NCI-H2081 treated with DMSO at 0.1 percent for 48 hours (cell line): ENCODE measurements at places on chromosomes 16 and 17.

DNA sequence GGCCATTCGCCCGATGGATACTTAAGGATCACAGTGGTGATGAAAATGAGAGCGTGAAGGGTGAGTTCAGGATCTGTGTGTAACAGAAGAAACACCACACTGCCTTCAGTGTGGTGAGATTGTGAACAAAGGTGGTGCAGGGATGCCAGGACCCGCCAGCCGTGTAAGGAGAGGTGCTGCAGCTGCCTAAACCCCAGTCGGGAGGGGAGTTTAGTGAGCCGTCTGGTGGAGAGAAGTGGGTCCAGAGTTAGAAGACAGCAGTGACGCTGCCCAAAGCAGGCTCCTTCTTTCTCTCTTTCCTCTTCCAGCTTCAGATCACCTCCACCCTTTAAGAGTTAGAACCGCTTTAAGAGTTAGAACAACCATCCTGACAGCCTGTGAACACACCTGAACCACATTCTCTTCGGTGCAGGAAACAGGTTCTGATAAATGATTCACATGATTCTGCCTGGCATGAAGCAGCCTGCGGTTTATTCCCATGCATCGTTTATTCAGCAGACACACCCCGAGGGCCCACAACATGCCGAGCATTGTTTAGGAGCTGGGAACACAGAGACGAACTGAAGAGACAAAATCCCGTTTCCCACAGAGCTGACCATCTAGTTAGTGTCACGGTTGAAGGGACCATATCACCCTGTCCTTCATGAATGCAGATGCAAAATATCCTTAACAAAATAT is 84.0 kb upstream of the DNAH17 start:
- DNase-seq, result no peak

DNA sequence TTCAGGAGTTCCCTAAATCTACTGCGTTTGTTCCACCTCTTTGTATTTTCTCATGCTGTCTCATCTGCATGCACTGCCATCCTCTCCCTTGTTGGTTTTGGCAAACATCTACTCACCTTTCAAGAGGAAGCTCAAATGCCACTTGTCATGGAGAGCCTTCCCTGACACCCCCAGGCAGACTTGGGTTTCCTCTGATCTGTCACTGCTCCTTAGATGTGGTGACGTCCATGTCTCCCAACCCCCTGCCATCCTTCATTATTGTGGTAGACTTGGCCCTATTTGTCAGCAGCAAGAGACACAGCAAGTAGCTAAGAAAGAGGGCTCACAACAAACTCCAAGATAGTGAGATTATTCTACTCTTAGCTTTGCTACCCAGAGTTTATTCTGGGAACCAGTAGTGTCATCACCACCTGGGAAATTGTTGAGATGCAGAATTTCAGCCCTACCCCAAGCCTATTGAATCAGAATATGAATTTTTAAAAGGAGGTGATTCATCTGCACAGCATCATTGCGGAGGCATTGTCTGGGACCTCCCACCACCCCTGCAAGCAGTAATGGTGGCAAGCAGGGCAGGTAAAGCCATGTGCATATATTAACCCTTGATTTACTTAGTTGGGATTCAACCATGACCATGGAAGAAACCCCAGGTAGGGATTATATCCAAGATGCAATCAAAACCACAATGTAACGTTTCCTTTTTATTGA is 248.9 kb downstream of the SHISA9 start:
- DNase-seq, result no peak

DNA sequence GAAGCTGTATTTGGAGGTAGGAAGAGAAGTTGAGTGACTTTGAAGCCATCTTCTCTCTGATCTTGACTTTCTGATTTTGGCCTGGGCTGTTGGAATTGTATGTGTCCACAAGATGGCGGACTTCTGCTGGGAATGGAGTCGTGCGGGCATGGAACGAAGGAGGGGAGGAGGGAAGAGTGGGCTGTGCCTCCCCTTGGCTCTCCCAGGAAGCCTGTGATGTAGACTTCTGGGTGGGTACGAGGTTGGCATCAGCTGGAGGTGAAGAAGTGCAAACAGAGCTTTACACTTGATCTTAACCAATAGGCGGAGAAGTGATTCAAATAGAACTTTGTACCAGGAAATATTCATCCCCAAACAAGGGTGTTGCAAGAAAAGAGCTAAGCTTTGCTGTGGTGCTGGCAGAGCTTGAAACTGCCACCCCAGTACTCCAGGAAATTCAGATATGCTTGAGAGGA is 7.4 kb upstream of the TMEM220 start:
- DNase-seq, result no peak

- DNase-seq, result no peak
Observed at GRCh38 chr17:63843910-63844677, 1.6 kb upstream of the SMARCD2 start.

DNA sequence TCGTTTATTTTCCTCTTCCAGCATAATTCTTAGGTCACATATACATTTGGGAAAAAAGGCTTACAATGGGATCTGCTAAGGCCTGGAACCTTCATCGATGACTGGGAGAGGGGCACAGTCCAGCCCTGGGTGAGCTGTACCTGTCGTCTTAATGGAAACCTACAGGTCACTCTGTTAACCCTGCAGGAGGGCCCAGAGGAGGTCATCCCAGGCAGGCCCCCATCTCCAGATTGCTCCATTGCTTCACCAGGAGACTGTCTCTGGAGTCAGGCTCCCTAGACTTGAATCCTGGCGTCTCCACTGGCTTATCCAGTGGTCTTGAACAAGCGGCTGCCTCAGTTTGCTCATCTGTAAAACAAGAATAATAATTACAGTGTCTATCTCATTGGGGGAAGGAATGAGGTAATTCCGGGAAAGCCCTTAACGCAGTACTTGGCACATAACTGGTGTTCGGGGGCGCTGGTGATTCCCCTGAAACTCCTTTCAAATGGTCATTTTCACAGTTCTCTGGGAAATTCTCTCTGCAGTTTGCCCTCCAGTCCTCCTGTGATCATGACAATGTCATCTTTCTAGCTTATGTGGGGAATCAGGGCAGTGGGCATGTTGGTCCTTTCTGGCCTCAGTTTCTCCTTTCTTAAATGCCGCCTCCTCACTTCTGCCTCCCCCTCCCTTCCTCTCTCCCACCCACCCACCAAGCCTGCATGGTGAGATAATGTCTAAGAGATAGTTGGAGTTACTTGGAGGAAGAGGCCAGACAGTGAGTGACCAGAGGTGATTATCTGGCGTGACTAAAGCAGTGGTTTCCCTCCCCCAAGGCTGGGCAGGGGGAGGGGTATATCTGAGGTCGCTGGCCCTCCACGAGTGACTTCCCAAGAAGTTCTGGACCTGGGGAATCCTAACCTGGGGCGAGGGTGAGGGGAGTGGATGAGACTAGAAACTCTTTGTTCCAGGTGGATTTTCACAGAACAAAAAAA is 31.3 kb upstream of the TAC4 start:
- DNase-seq, result no peak

GRCh38 chr17:45334701-45335677 is 18.2 kb upstream of the MAP3K14 start:
- DNase-seq, result no peak

- DNase-seq, result no peak
Observed at GRCh38 chr16:68900009-68900408, 56.7 kb downstream of the TANGO6 start.

DNA sequence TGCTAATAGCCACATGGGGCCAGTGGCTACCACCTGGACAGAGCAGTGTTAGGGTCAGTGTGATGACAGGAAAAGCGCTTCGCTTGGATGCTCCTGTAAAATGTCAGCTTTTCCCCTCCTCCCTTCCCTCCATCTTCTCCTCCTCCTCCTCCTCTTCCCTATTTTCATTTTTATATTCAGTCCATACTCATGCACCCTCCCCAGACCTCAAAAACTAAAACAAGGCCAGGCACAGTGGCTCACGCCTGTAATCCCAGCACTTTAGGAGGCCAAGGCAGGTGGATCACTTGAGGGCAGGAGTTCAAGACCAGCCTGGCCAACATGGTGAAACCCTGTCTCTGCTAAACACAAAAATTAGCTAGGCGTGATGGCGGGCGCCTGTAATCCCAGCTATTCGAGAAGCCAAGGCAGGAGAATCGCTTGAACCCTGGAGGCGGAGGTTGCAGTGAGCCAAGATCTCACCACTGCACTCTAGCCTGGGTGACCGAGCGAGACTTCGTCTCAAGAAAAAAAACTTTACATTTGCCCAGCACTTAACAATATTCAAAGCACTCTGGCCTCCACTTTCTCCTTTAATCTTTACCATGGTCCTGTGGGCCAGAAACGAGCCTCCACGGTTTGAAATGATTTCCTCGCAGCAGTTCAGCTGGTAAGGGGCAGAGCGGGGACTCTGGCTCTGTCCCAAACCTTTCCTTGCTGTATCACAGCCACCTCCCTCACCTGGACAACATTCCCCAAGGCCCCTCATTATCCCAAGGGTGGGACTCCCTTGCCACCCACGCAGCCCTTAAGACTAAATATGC is 21.8 kb downstream of the ANKRD40 start:
- DNase-seq, result no peak

- no peak for DNase-seq
Observed at GRCh38 chr17:8386841-8387240, 3.8 kb upstream of the RPL26 start.

- DNase-seq, result no peak
Observed at GRCh38 chr17:69757688-69758430, 317.2 kb upstream of the KCNJ16 start.

- no peak for DNase-seq
Observed at GRCh38 chr17:2111691-2112090, 56.8 kb downstream of the HIC1 start.

- DNase-seq, result no peak
Observed at GRCh38 chr16:53840456-53840855, 136.5 kb downstream of the FTO start.

DNA sequence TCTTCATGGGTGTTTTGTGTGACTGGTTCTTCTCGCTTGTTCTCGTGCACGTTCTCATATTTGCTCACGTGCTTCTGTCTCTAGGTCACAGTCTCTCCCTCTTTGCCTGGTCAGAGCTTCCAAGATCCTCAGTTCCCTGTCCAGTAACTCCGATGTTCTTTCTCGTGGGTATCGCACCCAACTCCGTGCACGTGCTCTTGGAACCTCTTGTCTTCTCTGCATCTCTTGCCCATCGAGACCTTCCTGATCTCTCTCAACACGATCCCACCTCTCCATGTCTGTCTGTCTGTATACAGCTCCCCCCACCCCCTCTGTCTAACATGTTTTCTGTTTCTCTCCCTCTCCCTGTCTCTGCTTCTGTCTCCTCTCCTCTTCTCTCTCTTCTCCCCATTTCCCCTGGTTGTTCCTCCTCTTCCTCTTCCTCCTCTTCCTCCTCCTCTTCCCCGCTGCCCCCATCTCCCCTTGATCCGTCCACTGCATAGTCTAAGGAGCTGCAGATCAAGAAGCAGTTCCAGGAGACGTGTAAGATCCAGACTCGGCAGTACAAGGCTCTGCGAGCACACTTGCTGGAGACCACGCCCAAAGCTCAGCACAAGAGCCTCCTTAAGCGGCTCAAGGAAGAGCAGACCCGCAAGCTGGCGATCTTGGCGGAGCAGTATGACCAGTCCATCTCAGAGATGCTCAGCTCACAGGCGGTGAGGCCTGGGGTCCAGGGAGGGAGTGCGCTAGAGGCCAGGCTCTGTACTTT is 6.1 kb downstream of the HIRIP3 start:
- DNase-seq, result no peak

GRCh38 chr17:31916491-31917064 is 15.1 kb upstream of the UTP6 start:
- DNase-seq, result no peak

DNA sequence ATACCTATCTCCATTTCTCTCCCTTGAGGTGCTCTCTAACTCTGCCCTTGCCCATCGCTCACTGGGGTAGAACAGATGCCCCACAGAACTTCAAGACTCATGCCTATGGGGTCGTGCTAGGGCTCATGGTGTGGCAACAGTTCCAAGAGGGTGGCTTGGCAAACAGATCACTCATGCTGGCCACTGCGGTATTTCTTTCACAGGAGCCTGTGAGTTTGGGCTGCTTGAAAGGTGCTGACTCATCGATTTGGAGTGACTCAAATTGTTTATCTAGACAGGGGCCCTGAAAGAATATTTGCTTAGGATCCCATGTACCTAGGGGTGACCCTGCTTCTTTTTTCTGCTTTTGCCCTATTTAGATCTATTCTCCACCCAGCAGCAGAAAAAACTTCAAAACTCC is 69.9 kb downstream of the IRX5 start:
- DNase-seq, result no peak

DNA sequence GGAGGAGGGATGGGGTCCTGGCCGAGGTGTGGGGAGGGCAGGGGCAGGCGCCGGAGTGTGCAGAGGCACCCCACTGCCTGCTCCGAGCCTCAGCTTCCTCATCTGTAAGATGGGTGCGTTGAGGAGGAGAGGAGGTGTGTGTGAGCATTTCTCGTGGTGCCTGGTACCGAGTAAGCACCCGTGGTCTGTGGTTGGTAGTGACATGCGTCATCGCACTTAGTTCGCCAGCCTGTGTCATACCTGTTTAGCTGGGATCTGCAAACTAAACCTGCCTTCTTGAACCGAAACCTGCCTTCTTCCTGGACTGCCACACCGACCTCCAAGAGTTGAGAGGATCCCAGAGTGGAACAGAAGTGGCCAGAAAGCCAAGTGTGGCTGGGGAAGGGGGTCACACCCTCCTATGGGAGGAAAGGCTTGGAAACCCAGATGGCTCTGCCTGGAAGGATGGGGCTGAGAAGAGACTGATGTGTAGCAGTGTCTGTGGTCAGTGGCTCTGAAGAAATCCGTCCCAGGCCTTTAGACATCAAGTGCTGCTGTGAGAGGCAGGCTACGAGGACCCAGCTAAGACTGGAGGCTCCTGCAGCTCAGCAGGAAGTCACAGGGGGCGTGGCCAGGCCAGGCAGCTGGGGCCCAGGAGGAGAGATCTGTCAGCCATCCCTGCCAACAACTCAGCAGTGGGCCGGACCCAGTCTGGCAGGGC is 162.6 kb upstream of the PLCG2 start:
- no peak for DNase-seq

- DNase-seq, result no peak
Observed at GRCh38 chr16:47780213-47780875, 319.2 kb downstream of the PHKB start.

GRCh38 chr17:7046127-7046724 is 2.3 kb upstream of the SLC16A11 start:
- DNase-seq, result no peak

DNA sequence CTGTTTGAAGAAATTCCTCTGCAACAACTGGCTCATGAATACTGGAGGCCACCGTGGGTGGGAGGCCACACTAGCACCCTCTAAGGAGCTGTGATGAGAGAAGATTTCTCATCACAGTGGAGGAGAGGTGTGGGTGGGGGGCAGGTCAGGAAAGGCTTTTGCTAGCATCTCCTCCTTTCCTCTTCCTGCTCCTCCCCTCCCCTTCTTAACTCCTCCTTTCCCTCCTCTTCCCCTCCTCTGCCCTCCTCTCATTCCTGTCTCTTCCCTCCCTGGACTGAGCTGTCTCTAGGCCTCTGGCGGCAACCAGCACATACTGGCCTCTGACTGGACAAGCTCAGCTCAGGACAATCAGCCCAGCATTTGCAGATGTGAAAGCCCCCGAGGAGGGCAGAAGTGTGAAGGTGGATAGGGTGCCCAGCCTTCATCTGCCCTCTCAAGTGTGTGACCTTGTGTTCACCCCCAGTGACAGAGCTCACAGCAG is 19.0 kb upstream of the LHX1 start:
- DNase-seq, result no peak
